GM23248 (cell line): ENCODE measurements at places on chromosomes 12 and 14. TPM values are rescaled to one million over a fixed set of nuclear protein-coding genes. Genes with fewer than 3 reads are reported as not detected.

DNA sequence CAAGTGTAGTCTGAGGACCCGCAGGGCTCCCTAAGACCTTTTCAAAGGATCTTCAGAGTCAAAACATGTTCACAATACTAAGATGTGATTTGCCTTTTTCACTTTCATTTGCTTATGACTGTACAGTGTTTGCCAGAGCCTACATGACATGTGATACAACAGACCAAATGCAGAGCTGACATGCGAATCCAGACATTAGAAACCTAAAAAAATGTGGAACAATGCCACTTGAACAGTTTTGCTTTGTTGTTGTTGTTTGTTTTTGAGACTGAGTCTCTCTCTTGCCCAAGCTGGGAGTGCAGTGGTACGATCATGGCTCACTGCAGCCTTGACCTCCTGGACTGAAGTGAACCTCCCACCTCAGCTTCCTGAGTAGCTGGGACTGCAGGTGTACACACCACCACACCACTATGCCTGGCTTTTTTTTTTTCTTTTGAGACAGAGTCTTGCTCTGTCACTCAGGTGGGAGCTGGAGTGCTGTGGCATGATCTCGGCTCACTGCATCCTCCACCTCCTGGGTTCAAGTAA, 5.3 kb upstream of the RAB35 start:
- H3K4me3 ChIP-seq: no peak overlapping the region
- peak; percentile 13 for DNase-seq
- H3K4me1 ChIP-seq: peaks cover 27% of the 10 kb centered on the region
- no peak overlapping the region for H3K27ac ChIP-seq
- no peaks in the 10 kb centered on the region for H3K27me3 ChIP-seq

DNA sequence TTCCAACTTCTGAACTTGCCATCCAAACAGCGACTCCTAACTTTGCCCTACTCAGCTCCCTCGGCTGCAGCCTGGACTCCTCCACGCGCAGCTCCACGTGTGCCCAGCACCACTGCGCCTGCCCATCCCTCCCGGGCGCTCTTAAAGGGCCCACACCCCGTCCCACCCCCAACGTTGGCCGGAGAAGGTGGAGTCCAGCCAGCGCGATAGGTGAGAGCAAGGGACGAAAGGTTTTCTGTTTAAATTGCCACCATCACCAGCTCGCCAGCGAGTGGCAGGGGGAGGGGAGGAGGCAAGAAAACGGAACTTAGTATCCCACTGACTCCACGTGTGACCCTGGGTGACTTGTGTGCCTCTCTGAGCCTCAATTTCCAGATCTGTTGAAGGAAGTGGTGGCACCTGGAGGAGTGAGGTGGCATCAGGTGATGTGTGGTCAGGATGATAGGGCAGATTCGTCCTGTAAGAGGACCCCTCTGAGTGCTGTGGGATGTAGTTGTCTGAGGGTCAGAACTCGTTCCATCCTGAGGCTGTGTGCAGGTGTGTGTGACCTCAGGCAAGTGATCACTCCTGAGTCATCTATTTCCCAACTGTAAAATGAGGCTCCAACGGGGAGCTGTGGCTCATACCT, 59.7 kb downstream of the TRPV4 start:
- no peak overlapping the region for H3K27ac ChIP-seq
- no peaks in the 10 kb centered on the region for H3K36me3 ChIP-seq
- DNase-seq: peak; percentile 30
- H3K27me3 ChIP-seq: no peaks in the 10 kb centered on the region
- no peak overlapping the region for H3K4me3 ChIP-seq
- H3K4me1 ChIP-seq: no peaks in the 10 kb centered on the region

- no peak for DNase-seq
- H3K36me3 ChIP-seq: peaks cover 21% of the 10 kb centered on the region
- H3K27me3 ChIP-seq: no peaks in the 10 kb centered on the region
- H3K27ac ChIP-seq: no peak overlapping the region
- peaks cover 18% of the 10 kb centered on the region for H3K4me1 ChIP-seq
- no peak overlapping the region for H3K4me3 ChIP-seq
Observed at GRCh38 chr14:101055106-101055662, 151.7 kb upstream of the RTL1 start.

GRCh38 chr14:60648934-60649874, at the start of gene SIX1:
SIX1 (minus strand) TSS chr14:60649477; CDS start chr14:60649189, 288 bp downstream.
- DNase-seq: peak; percentile 97
- peaks cover 23% of the 10 kb centered on the region for H3K4me1 ChIP-seq
- H3K27me3 ChIP-seq: peaks cover 29% of the 10 kb centered on the region
- H3K27ac ChIP-seq: peak within 1 kb of the TSS; percentile 87
- no peaks in the 10 kb centered on the region for H3K36me3 ChIP-seq
- peak within 1 kb of the TSS; percentile 78 for H3K4me3 ChIP-seq

LHX5 gene
- total RNA-seq: not detected in 2 replicates

ACRBP gene
- not detected in 2 replicates for total RNA-seq

JAG2 gene
- total RNA-seq: 0.13 and 1.5 TPM in 2 replicates
